ENCODE measurements at places on chromosomes 3 and 15.

DNA sequence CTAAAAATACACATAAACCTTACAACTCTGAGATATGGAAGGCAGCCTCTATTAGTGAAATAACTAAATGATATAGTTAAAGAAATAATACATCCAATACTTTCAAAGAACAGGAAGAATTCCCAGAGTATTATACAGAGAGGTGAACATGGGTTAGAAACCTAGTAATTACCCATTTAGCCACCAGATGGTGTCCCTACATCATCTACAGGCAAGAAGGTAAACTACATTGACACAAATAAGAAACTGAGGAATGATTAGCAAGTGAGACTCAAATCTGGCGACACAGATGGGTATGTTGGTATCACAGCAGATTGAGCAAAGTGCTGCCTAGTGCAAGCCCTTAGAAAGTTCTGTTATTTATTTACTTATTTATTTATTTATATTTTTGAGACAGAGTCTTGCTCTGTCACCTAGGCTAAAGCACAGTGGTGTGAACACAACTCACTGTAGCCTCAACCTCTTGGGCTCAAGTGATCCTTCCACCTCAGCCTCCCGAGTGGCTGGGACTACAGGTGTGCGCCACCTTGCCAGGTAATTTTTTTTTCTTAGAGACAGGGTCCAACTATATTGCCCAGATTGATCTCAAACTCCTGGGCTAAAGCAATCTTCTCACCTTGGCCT lies 28.2 kb downstream of the NEK4 start:
- DNase-seq: no peak

GRCh38 chr15:91912336-91912735 lies 58.8 kb downstream of the SLCO3A1 start:
- DNase-seq: no peak

- DNase-seq: no peak
Observed at GRCh38 chr3:126649556-126650092, 5.3 kb downstream of the TXNRD3 start.

DNA sequence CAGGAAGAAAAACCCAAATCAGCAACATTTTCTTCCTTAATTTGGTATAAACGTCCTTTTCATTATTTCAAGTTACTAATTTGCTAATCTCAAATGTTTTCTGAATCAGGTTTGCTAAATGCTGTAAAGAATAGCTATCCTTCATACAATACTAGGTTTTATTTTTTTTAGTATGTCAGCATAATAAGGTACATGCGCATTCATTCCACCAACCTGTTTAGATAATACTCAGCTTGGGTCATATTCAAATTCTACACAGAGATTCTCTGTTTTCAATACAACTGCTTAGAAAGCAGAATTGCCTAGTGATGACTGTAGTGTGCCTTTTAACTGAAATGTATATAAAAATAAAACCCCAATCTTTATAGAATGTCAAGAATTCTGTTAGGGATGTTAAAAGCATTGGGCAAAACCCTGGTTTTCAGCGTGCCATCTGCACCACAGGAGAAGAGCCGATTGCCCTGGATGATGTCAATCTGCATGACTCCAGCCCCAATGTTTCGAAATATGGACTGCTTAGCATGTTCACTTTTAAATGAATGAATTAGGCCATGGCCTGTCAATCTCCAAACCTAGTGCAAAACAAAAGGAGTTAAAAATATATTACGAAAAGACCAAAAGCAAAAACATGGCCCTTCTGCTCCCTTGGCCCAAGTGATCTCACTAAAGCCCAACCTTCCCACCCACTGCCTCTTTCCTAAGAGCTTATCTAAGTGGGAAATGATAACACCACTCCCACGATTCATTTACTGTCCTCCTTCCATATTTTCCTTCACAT lies 107.4 kb downstream of the GLDN start:
- DNase-seq: no peak

- DNase-seq: no peak
Observed at GRCh38 chr15:69209661-69210060, 49.2 kb downstream of the GLCE start.

GRCh38 chr3:120140098-120140742 lies 46.0 kb upstream of the GSK3B start:
- DNase-seq: no peak

GRCh38 chr15:83685916-83686332 lies 32.0 kb downstream of the ADAMTSL3 start:
- DNase-seq: no peak

- DNase-seq: no peak
Observed at GRCh38 chr3:185423178-185423577, 60.2 kb downstream of the MAP3K13 start.

DNA sequence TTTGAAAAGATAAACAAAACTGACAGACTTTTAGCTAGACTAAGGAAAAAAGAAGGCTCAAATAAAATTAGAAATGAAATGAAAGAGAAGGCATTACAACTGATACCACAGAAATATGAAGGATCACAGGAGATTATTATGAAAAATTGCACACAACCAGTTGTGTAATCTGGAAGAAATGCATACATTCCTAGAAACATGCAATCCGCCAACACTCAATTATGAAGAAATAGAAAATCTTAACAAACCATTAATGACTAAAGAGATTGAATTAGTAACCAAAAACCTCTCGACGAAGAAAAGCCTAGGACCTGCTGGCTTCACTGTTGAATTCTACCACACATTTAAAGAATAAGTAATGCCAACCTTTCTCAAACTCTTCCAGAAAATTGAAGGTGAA lies 149.5 kb downstream of the SV2B start:
- no peak for DNase-seq

DNA sequence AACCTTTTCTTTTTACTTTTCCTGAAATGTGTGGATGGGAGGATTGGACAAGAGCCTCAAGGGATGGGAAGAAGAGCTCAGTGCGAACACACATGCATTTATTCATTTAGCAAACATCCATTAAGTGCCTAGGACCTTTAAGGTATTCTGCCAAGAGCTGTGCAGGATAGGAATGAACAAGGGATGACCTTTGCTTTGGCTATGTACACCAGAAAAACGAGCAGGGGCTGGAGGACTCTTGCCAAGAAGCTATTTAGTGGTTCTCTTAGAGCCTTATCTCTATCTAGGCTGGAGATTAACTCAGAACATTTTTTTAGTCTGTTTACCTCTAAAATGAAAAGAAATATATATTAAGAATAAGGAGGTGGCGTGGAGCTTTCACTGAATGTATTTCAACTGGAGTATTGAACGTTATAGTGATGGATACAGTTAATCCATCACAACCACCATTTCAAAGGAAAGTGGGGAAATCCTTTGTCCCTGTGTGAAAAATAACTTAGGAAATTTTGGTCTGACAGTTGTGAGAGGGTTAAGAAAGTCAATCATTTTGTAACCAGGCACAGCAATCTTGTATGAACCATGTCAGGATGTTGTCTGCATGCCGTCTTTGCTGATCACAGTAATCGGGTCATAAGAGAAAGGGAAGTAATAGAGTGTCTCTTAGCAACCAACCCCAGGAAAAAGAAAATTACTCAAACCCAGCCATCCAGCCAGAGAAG lies 279.0 kb downstream of the LPP start:
- DNase-seq: no peak

DNA sequence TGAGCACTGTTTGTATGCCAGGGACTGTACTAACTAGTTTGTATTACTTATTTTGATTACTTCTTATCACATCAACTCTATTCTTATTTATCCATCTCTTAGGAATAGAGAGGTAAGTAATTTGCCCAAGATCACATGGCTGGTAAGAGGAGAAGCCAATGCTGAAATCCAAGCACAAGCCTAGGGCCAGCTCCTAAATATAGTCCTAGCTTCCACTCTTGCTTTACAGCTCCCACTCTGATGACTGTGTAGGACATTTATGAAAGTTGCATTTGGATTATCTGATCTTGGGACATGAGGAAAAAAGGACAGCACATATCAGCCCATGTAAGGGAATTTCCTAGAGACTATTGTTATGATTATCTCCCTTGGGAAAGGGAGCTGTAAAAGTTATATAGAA lies 58.1 kb downstream of the GTF2E1 start:
- no peak for DNase-seq

DNA sequence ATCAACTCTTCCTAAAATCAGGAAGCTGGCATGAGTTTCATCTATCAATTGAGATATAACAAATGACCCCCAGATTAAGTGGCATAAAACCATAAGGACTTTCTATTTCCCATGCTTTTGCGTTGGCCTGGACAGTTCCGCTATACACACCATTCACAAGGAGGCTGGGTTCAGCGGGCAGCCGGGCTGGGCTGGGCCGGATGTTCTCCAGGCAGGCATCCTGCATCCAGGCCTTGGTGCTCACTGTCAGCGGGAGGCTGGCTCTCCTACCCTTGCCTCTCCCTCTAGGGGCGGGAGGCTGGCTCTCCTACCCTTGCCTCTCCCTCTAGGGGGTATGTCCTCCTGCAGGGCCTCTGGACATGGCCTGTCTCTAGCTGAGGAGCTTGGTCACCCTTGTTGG lies 266.0 kb upstream of the ARRDC4 start:
- no peak for DNase-seq

DNA sequence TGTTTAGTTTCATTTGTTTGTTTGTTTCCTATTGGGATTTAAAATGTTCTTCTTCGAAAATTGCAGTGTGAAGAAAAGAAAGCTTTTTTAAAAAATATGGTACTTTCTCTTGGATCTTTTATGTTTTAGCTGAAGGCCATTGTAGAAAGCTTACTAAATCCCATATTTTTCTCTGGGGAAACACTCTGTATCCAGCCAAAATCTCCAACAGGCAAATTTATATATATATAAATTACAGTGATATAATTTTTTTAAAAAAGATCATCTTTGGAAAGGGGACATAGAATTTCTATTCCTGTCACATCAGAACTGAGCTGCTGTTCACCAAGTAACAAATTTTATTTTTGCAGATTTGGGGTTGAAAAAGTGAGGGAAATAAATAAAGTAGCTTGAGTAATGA lies 19.6 kb upstream of the EPHA3 start:
- DNase-seq: no peak

- DNase-seq: no peak
Observed at GRCh38 chr15:92724144-92724543, 68.6 kb upstream of the FAM174B start.

DNA sequence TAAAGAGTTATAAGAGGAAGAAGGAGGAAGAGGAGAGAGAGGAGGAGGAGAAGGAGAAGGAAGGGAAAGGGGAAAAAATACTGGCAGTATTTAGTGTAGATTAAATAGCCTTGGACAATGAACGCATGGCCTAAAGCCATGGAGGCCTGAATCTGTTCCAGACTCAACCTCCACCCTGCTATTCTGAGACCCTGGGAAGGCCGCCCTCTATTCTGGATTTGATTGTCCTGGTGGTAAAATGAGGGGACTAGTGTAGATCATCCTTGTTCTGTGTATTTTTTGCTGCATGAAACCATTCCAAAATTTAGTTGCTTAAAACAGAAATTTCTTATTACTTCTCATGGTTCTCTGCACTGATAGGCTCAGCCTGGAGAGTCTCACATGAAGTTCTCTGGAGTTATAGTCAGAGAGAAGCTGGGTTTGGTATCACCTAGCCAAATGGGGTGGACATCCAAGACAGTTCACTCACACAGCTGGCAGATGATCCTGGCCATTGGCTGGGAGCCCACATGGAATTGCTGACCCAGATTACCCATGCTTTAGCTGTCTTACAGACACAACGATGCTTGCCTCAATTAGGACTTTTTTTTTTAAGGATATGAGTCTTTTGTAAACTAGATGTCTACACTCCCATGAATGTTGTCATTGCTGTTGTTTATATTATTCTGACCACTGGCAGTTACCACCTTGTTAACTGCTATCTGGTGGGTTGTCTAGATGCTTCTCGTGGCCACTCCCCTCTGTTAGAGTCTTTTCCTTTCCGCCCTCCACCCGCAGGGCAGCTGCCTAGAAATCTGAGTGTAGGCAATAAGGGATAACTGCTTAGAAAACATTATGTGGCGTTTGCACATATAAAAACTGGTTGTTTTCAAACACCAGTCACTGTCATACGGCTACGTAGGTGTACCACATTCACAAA lies 149.9 kb downstream of the SST start:
- no peak for DNase-seq

DNA sequence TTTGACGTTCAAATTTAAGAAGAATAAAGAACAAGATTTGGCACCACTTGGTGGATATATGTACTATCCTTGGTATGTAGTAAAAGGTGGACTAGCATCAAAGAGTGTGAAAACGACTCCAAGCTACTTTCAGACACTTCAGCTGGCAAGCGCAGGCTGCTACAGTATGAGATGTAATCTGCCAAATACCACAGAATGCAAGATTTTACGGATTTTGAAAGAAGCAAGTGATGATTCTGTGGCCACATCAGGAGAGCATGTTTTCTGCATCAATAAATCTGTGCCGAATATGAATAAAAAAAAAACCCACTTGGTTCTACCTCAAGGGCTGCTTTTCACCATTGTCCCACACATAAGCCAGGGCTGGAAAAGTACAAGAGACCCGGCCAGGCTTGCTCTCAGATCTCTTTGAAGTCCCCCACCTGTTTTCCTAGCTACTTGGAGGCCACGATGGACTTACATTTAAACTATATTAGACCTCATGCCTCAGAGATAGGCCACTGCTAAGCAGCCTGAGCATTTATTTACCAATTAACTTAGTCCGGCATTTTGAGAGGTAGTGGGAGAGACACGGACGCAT lies 37.4 kb downstream of the MYO1E start:
- DNase-seq: no peak

DNA sequence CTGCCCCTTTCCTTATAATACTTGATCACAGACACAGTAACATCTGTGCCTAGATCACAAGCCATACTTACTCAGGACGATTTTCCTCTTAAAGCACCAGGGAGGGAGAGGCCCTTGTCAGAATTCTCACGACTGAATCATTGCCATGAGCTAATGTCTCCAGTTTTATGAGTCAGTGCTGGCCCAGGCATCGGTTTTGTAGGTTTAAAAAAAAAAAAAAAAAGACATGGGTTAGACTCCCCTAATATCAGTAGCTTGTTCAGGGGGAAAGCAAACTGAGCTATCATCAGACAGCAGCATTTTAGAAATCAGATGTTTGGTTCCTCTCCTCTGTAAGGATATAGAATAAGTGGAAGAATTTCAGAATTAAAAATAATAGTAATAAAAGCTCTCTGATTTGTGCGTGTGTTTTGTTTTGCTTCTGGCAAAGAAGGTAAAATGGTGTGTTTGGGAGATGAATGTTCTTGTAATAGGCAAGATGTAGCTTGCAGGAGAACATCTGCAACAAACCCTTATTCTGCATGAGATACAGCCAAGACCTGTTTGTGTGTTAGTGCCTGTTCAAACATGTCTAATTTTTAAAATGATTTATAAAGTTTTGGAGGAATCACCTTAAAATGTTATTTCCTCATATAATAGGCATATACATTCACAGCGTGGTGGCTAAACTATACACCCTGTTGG lies 193.6 kb downstream of the TP63 start:
- no peak for DNase-seq
